ENCODE measurements at places on chromosomes 1 and 21.

DNA sequence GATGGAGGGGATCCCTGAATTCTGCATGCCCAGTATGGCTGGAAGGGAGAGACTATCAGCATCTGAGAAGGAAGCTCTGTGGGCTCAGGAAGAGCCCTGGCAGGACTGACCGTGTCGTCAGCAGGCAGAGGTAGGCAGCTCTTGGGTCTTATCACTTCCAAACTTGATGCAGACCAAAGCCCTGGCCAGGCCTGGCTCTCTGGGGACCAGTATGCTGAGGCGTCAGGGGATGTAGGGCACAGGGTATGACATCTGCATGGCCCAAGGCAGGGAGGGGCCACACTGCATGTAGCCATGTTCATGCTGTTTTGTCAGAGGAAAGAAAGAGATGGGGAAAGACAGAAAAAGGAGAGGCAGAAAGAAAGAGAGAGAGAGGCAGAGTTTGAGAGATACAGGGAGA lies 6.3 kb downstream of the FGR start:
- no peak for DNase-seq

DNA sequence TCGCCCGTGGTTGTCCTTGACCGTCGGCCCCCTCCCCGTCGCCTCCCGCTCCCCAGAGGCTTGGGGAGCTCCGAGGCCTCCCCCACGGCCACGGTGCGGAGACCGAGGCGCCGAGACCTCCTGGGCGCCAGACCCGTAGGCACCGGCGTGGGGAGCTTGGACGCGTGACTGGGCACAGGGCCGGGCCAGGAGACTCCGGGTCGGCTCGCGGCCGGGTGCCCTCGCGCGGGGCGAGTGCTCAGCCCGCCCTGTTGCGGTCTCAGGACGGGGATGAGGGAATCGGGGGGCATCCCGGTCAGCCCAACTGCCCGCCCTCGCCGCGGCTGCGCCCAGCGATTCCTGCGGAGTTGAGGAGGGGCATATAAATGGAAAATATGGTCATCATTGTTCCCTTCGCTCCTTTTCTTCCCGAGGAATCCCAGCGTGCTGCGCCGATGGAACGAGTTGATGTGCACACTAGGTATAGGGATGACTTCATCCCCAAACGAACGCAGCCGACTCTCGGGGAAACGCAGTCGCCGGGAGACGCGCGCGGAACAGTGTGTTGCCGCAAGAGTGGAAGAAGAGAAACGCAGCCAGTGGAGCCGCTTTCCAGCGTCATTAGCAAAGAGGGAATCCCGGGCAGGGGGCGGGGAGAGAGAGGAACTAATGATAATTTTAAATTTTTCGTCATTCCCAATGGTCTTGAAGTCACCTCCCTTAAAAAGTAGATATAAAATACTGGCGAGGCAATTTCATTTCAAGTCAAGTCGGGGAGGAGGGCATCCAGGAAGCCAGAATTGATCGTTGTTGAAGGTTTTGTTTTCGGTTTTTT lies 747 bp upstream of the ENAH start:
- DNase-seq = peak; percentile 92

DNA sequence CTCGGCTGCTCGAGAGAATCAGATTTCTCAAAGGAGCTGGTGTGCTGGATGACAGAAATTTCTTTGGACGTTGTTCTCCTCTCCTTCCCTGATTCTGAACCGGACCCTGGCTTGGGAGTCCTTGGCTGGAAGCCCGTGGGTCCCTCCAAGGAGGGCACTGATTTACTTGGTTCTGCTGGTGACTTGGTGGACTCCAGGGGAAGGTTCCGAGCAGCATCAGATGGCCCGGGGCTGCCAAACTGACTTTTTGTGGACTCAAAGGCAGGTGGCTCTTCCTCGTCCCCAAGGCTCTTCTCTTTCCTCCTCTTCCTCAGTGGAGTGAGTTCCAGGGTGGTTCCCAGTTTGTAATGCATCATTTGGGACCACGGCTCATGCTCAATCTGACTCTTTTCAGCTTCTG lies 97.9 kb upstream of the EDN2 start:
- DNase-seq = no peak

- DNase-seq = peak; percentile 94
These were observed 68.5 kb downstream of the ATP2B4 start for GRCh38 chr1:203695116-203695515.

DNA sequence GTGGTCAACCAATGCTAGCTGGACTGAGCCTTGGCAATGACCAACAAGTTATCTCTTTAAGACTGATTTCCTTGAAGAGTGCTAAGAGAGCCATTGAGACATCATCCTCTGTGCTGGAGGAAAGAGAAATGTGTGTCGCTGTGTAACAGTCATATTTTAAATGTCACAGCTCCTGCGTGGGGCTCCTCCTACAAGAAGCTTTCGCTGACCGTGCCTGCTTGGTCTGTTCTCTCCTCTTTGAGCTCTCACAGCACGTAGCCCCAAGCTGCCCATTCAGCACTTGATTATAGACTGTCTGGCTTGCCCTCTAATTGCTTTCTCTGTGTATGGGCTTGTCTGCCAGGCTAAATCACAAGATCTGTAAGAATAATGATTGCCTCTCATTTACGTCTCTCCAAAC lies 221.3 kb downstream of the FOXD2 start:
- peak; percentile 36 for DNase-seq

- no peak for DNase-seq
These were observed 393.3 kb downstream of the PTBP2 start for GRCh38 chr1:97114842-97115241.

- DNase-seq = no peak
These were observed 3.4 kb downstream of the ZNF669 start for GRCh38 chr1:247100676-247101279.

DNA sequence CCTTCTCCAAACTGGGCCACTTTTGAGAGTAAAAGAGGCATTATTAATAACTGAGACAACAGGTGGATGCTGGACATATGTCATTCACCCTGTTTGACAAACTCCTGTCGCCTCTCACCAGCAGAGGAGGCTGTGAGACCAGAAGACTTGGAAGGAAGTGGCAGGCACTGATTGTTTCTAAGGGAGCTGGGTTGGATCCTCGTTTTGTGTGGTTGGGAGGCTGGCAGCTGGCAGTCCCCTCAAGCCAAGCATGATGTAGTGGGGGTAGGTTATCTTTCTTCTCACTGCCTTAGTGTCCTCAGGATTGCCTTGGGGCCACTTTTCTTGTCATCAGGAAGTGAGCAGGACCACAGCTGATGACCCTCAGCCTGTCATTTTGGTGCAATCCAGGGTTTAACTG lies 86.5 kb upstream of the KCNJ15 start:
- DNase-seq = no peak

- no peak for DNase-seq
These were observed 149.3 kb downstream of the ZC3H11B start for GRCh38 chr1:219463636-219464035.

- DNase-seq = no peak
These were observed 3.1 kb downstream of the BTG2 start for GRCh38 chr1:203308328-203308922.

DNA sequence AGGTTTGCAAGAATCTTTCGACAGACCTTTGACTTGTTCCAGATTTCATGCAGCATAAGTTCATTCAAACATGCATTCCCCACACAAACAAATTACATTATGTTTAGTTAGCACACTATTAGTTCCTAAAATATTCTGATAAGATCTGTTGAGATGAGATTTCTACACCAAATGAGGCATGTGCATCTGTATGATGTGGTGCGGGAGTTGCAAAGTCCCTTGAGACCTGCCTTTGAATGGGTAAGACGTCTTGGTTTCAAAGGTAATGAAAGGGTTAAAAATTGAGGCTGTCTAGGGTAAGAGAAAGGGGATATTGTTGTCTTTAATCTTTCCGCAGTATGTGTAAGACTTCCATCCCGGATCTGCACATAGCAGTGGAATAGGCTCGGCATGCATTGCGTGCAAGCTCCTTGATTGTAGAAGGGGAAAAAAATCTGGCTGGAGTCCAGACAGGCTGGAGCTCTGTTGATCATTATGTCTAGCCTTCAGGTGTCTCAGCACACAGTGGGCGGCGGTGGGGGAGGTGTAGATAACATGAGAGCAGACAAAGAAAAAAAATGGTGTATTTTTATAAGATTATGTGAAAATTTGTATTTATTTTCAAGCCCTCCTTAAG lies 296.6 kb downstream of the PTPRC start:
- no peak for DNase-seq

DNA sequence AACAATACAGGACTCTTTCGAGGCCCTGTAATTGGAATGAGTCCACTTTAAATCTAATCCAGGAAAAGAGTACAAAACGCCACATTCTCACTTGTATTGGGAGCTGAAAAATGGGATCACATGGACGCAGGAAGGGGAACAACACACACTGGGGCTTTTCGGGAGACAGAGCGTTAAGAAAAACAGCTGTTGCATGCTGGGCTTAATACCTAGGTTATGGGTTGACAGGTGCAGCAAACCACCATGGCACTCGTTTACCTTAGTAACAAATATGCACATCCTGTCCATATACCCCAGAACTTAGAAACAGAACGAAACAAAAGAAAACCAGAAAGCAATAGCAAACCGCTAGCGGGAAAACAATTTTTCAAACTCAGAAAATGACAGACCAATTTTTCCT lies 1532.7 kb upstream of the TPTE start:
- no peak for DNase-seq

GRCh38 chr1:226779561-226779960 lies 40.5 kb upstream of the ITPKB start:
- DNase-seq = no peak

DNA sequence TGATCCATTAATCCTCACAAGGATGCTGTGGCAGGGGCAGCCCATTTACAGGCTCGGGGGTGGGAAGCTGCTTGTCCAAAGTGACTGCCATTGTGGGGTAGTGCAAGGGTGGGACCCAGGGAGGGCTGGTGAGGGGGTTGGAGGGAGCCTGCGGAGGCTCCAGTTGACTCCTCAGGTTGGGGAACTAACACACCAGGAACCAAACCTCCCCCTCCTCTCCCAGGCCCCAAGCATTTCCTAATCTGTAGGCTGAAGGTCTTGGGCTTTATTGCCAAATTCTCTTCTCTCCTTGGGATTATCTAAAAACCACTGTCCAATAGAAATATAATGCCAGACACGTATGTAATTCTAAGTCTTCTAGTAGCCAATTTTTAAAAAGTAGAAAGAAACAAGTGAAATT lies 18.2 kb downstream of the IKBKE start:
- DNase-seq = no peak

DNA sequence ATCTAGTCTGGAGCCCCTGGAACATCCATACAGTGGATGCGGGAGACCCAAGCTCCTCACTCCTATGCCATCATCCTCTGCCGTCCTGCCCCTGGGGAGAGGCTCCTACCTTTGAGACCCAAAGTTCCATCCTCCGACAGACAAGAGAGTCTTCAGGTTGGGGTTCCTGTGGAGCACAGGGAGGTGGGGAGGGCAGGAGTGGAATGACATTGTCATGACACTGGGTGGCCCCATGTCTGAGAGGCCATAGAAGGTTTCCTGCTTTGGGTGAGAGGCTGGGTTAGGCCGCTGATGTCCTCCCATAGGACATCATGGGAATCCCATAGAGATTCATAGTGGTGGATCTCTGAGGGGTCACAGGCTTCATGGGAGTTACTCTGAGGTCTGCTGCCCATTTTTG lies 2.0 kb downstream of the CHI3L1 start:
- no peak for DNase-seq

- DNase-seq = no peak
These were observed 416.6 kb downstream of the RWDD3 start for GRCh38 chr1:95650631-95651030.

GRCh38 chr1:197761654-197762053 lies 13.6 kb downstream of the DENND1B start:
- DNase-seq = no peak

DNA sequence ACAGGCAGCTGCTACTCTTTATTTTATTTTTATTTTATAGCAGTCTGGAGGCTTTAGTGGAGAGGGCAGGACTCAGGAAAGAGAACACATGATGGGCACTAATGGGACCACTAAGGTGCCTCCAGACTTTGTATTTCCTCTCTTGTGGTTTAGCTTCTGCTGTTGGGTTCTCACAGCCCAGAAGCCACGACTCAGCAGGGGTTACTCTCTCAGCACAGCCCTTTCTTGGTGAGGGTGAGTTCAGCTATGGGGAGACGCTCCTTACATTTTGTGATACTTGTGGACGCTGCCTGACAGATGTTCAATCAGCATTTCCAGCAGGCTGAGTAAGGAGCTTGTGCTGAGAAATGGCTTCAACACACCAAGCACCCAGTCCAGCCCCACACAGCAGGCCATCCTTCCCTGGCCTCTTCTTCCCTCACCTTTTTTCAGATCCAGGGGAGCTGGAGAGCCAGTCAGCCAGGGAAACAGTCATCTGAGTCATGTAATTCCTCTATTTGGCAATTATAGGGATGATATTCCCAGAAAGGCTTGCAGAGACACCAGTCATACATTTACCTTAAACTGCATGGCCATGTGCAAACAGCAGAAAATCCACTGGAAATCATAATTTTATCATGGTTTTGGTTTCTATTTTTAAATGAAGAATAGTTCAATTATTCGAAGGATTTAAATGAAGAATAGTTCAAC lies 53.2 kb upstream of the RAB3GAP2 start:
- DNase-seq = no peak

DNA sequence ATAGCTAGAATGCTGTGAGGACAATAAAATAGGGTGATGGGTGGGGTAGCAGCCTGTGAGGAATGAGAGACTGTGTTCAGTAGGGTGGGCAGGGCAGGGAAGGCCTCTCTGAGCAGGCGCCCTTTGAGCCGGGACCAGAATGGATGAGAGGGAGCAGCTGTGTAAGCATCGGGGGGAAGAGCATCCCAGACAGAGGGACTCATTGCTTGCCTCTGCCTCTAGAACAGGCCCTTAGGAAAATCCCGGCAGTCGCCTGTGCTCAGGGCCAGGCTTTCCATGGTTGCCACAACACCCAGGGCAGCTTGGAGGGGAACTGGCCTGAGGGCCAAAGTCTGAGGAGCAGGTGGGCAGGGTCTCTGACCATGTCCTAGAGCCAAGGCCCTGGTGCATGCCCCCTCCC lies 774 bp downstream of the SLC2A7 start:
- no peak for DNase-seq

GRCh38 chr1:229751610-229752009 lies 125.6 kb downstream of the URB2 start:
- no peak for DNase-seq

- no peak for DNase-seq
These were observed 56.1 kb downstream of the HSF2BP start for GRCh38 chr21:43603233-43603626.

- no peak for DNase-seq
These were observed 100.0 kb upstream of the SLC44A3 start for GRCh38 chr1:94719926-94720793.

DNA sequence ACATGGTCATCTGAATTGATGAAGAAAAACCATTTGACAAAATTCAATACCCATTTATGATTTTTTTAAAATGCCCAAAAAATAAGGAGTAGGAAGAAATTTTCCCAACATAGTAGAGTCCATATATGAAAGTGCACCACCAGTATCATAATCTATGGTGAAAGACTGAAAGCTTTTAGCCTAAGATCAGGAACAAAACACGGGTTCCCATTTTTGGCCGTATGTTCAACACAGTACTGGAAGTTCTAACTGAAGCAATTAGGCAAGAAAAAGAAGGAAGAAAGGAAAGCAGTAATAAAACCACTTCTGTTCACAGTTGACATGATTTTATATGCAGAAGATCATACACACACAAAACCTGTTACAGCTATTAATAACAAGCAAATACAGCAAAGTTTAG lies 227.8 kb upstream of the RAB4A start:
- no peak for DNase-seq

GRCh38 chr1:205711105-205712048 lies 31.1 kb upstream of the SLC45A3 start:
- no peak for DNase-seq

GRCh38 chr1:186595969-186596368 lies 84.3 kb downstream of the PTGS2 start:
- no peak for DNase-seq

- DNase-seq = no peak
These were observed 37.0 kb upstream of the PLPPR4 start for GRCh38 chr1:99227056-99227897.

- DNase-seq = no peak
These were observed 11.6 kb upstream of the GOLPH3L start for GRCh38 chr1:150708595-150708994.

All from coronary artery (tissue), 2 donors.